ENCODE measurements at places on chromosomes 16 and 17.

DNA sequence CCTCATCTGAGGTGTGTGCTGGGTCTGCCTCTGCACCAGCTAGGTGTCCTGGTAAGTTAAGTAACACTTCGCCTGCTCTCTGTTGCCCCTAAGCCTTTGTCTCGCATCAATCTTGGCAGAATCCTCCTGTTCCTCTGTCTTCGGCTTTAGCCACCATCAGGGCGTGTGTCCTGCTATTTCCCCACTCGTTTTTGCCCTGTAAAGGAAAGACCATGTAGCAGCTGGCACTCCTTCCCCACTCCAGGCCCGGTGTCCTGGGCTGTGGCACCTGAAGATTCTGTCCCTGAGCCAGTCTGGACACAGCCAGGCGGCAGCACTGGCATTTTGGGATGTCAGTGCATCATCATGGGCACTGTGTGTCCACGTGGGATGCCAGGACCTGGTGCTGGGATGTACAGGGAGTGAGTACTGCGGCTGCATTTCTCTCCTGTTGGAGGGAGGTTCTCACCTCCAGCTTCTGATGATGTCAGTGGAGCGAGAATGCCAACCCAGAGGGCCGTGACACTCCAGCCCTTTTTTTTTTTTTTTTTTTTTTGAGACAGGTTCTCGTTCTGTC lies 26.2 kb upstream of the FOXK2 start:
- H3K4me3 ChIP-seq, result no peak overlapping the region
- DNase-seq, result no peak
- H3K36me3 ChIP-seq, result peaks cover 9% of the 10 kb centered on the region
- no peaks in the 10 kb centered on the region for H3K27me3 ChIP-seq

DNA sequence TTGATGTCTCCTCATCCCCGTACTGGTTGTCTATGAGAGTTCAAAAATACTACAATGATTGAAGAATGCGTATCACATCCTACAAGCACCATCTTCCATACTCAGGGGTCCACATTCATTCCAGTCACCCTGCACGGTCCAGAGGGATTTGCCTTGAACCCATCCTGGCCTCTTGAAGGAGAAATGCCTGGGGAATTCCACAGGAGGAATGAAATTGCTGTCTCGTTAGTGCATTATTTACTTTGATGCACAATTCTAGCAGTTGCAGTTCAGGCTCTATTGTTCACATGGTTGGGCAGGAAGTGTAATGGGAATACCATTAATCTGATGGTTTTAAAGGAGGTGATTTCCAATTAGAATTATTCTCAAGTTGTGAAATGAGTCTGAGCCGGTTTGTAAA lies 369.1 kb upstream of the XYLT1 start:
- H3K27ac ChIP-seq, result no peak overlapping the region
- no peak overlapping the region for H3K4me3 ChIP-seq
- no peak for DNase-seq
- H3K27me3 ChIP-seq, result no peaks in the 10 kb centered on the region
- H3K4me1 ChIP-seq, result no peaks in the 10 kb centered on the region

DNA sequence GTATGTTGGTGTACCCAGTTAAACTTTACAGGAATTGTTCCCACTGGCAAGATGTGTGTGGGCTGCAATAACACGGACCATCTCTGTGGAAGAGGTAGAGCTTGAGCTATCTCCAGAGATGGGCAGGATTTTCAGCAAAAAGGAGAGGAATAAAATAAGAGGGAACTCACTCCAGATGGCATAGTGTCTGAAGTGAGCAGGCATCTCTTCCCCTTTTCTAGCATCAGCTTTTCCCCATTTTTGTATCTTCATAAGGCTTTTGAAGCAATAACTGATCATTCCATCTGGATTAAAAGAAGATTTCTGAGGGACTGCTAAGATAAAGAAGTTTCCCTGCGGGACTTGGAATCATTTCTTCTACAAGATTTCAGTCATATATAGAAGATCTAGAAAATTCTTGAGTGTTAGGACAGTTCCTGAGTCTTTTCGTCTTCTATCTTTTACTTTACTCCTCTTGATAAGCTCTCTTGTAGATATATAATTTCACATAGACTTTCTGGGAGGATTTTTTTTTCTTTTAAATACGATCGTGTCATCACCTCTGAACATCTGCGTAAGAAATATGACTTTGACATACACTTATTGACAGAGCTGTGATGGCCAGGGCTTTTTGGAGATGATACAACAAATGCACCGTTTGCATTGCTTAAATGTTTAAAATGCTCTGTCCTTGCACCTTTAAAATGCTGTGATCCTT lies 2.1 kb downstream of the CPD start:
- H3K27me3 ChIP-seq, result no peaks in the 10 kb centered on the region
- no peak for DNase-seq
- peaks cover 6% of the 10 kb centered on the region for H3K36me3 ChIP-seq

- H3K4me1 ChIP-seq, result peaks cover 82% of the 10 kb centered on the region
- peaks cover 36% of the 10 kb centered on the region for H3K36me3 ChIP-seq
- H3K27me3 ChIP-seq, result no peaks in the 10 kb centered on the region
- H3K27ac ChIP-seq, result peak overlapping the region; percentile 27
- peak overlapping the region; percentile 37 for H3K4me3 ChIP-seq
Observed at GRCh38 chr16:29811170-29811895, 660 bp upstream of the PRRT2 start.

DNA sequence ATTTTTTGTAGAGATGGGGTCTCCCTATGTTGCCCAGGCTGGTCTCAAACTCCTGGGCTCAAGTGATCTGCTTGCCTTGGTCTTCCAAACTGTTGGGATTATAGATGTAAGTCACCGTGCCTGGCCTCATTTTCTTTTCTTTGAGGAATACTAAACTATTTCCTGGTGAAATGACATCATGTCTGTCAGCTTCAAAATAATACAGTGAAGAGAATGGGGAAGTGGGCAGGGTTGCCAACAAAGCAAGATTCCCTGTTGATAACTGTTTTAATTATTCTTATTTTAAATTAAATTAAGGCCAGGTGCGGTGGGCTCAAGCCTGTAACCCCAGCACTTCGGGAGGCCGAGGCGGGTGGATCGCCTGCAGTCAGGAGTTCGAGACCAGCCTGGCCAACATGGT lies 21.1 kb downstream of the PIPOX start:
- no peak for DNase-seq
- no peak overlapping the region for H3K27ac ChIP-seq
- H3K36me3 ChIP-seq, result no peaks in the 10 kb centered on the region
- no peak overlapping the region for H3K4me3 ChIP-seq
- peaks cover 2% of the 10 kb centered on the region for H3K4me1 ChIP-seq
- peaks cover 3% of the 10 kb centered on the region for H3K27me3 ChIP-seq

DNA sequence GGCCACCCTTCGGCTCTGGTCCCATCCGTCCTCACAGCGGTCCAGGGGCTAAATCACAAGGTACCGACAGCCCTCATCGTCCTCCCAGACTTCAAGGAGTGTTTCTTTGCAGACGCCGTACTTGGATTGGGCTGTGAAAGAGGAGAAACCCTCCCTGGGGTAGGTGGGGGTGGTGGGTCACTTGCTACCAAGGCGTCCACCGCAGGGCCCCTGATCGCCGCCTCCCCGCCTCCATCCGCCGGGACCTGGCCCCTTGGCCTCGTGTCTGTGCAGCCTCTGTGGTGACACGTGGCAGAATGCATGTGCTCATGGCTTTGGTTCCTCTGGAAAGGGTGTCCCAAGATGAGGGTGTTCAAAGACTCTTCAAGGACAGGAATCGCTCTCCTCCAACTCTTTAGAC lies 151.4 kb downstream of the BANP start:
- H3K27ac ChIP-seq, result no peak overlapping the region
- H3K4me1 ChIP-seq, result peaks cover 8% of the 10 kb centered on the region
- DNase-seq, result no peak

DNA sequence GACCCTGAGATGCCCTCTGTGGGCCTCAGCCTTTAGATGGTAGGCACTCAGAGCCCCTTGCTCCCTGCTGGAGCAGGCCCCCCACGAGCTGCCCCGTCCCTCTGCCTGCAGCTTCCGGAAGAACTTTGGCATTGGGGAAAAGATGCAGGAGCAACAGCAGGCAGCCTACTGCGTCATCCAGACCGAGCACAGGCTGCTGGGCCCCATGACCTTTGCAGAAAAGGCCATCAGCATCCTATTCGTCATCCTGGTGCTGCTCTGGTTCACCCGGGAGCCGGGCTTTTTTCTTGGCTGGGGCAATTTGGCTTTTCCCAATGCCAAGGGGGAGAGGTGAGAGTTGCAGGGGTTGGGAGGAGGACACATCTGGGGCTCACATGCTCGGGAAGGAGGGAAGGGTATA lies 12.7 kb upstream of the FOXN1 start:
- no peak for DNase-seq
- peaks cover 6% of the 10 kb centered on the region for H3K27me3 ChIP-seq
- no peaks in the 10 kb centered on the region for H3K4me1 ChIP-seq
- H3K36me3 ChIP-seq, result no peaks in the 10 kb centered on the region
- no peak overlapping the region for H3K27ac ChIP-seq

DNA sequence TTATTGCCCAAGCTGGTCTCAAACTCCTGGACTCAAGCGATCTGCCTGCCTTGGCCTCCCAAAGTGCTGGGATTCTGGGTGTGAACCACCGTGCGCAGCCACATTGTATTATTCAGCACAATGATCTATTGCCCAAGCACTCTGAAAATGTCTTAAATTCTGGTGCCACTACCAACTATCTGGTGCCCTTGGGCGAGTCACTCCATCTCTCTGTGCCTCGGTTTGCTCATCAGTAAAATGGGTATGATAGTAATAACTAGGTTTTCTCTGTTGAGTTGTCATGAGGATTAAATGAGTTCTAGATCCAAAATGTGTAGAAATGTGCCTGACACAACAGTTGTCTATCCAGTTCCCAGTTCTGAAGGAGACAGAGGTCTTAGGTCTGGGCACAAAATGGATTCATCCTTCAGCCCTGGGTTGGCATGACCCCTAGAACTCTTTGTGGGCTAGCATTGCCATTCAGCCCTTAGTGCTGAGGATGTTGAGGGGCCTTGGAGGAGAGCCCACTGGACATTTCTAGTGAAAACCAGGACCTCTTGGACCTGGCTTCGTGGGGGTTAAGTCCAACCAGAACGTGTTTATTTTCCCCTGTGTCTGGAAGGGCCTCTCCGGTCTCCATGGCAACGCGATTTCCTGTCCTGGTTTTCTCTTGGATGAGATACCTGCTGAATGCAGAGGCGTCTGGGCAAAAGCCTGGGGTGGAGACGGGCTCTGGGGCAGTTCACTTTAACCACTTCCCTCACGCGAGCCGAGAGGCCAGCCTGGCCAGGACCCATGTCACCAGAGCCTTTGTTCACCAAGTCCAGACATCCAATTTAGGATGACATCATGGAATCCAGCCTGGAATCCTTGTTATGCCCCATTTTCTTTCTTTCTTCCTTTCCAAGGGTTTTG lies 43.7 kb upstream of the TNRC6A start:
- DNase-seq, result no peak
- H3K4me3 ChIP-seq, result no peak overlapping the region
- no peaks in the 10 kb centered on the region for H3K4me1 ChIP-seq
- H3K36me3 ChIP-seq, result no peaks in the 10 kb centered on the region
- no peak overlapping the region for H3K27ac ChIP-seq

DNA sequence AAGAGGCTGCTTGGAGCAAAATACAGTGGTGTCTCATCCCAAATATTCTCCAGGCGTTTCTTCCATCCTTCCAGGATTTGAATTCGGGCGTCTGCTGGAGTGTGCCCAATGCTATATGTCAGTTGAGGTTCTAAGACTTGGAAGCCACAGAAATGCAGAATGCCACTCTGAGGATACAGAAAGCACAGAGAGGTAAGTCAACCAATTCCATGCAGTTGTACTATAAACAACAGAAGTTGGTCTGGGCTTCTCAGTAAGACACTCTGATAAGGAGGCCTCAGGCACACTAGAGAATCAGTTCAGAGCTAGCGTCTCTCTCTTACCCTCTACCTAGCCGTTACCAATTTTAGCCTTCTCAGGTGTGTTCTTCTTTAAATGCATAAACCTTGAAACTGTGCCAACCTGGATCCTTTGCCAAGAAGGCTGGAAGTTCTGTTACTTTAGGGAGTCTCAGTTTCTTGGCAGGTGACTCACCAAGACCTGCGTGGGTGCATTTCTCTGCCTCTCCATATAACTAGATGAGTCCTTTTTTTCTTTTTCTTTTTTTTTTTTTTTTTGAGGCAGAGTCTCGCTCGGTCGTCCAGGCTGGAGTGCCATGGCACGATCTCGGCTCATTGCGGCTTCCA lies 15.1 kb downstream of the NQO1 start:
- no peak overlapping the region for H3K4me3 ChIP-seq
- H3K27ac ChIP-seq, result no peak overlapping the region
- no peak for DNase-seq
- H3K27me3 ChIP-seq, result no peaks in the 10 kb centered on the region
- no peaks in the 10 kb centered on the region for H3K4me1 ChIP-seq

- no peak overlapping the region for H3K27ac ChIP-seq
- H3K27me3 ChIP-seq, result peaks cover 3% of the 10 kb centered on the region
- no peak overlapping the region for H3K4me3 ChIP-seq
- H3K4me1 ChIP-seq, result no peaks in the 10 kb centered on the region
- DNase-seq, result no peak
- H3K36me3 ChIP-seq, result no peaks in the 10 kb centered on the region
Observed at GRCh38 chr17:44761932-44762810, 3.4 kb downstream of the ADAM11 start.

DNA sequence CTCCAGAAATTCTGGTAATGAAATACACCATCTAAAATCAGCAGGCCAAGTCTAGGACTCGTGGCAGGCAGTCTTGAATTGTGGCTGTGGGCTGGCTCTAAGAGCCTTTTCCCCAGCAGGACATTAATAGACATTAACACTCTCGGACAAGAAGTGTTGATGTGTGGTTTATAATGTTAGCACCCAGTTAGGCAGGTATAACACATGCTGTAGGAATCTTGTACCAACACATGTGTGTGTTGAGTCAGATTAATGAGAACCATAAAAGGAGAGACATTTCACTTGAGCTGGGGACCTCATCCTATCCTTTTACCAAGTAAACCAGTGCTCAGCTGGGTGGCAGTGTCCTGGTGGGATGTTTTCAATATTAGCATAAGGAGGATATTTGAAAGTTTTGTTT lies 264.5 kb downstream of the FTO start:
- no peaks in the 10 kb centered on the region for H3K36me3 ChIP-seq
- H3K4me3 ChIP-seq, result no peak overlapping the region
- H3K27ac ChIP-seq, result no peak overlapping the region
- H3K27me3 ChIP-seq, result no peaks in the 10 kb centered on the region

- no peaks in the 10 kb centered on the region for H3K36me3 ChIP-seq
- DNase-seq, result no peak
- H3K27me3 ChIP-seq, result no peaks in the 10 kb centered on the region
- no peak overlapping the region for H3K27ac ChIP-seq
- H3K4me3 ChIP-seq, result no peak overlapping the region
Observed at GRCh38 chr17:66573078-66573477, 261.8 kb upstream of the CACNG5 start.

DNA sequence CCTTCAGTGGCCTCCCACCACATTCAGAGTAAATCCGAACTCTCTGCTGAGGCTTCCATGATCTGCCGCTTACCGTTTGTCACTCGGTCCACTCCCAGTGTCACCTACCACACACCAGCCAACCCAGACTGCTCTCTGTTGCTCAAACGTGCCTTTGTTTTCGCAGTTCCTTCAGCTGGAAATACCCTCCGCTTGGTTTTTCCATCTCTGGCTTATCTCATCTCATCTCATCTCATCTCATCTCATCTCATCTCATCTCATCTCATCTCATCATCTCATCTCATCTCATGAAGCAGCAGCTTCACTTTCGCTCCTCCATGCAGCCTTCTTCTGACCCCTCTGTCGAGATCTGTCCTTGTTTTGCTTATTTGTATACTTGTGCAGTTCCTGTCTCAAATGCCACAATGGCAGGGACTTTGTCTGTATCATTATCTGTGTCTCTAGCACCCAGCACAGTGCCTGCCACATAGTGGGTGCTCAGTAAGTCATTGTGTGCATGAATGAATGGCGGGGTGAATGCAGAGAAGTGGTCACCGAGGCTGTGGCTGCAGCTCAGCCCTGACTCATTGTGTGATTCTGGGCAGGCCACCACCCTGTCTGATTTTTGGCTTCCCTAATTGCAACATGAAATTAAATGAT lies 3.8 kb upstream of the SNX20 start:
- H3K27ac ChIP-seq, result no peak overlapping the region
- no peaks in the 10 kb centered on the region for H3K36me3 ChIP-seq
- no peak for DNase-seq

Measured in K562 (cell line).